ENCODE measurements at places on chromosomes 12 and 14. TPM values are rescaled to one million over a fixed set of nuclear protein-coding genes. Genes with fewer than 3 reads are reported as not detected.

Gene CCDC175
- not detected for total RNA-seq

Gene PRIMA1
- 0.26 TPM for total RNA-seq

Gene SLC25A21
- 2.1 TPM for total RNA-seq

Gene HCAR2
- not detected for total RNA-seq

Gene PTCSC3
- total RNA-seq, result not detected

Gene SLC39A2
- not detected for total RNA-seq

DNA sequence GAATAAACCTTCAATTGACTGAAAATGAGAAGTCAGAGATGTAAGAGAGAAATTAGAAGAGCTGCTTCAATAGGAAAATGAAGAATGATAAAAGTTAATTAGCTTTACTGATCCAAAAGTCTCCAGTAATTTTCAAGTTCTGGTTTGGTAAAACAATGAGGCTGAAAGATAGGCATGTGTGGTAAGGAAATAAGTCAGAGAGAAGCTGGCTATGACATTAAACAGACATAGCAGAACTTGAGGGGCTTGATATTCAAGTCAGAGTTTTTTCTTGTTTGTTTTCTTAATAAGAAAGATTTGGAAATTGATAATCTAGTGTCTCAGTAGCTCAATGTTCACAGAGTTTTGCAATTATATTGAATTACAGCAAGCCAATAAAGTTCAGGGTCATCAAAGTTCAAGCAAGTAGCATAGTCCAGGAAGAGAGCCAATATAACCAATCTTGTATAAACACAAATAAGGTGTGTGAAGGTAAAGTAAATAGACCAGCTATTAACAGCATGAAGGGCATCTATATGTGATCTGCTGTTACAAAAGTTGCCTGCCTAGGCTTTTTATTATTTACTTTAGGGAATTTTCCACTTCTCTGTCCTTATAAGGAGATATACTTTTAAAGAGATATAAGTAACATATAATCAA, 1111.5 kb downstream of the TRHDE start:
- no peak for DNase-seq

- DNase-seq, result no peak
These were observed 220.0 kb downstream of the NEDD1 start for GRCh38 chr12:97127061-97127460.

GRCh38 chr12:117036046-117036445, 63.2 kb downstream of the TESC start:
- DNase-seq, result no peak

- no peak for DNase-seq
These were observed 877 bp downstream of the BAG5 start for GRCh38 chr14:103561381-103562178.

All from Panc1 (cell line).